Keratinocyte (primary cell): ENCODE measurements at places on chromosomes 12 and 14. TPM values are rescaled to one million over a fixed set of nuclear protein-coding genes. Genes with fewer than 3 reads are reported as not detected.
A peak's percentile ranks its signal among the peaks of the same experiment; 100 is the strongest.

The STXBP6 gene
- 0.63 to 1.4 TPM (median 0.94 TPM) in 3 replicates for polyA plus RNA-seq

The HOXC13 gene
- polyA plus RNA-seq = 4.8 to 5.6 TPM (median 5.2 TPM) in 3 replicates

The ACOT6 gene
- not detected in 3 replicates for polyA plus RNA-seq

The TRIM9 gene
- 0.03 to 0.09 TPM (median 0.04 TPM) in 3 replicates for polyA plus RNA-seq

GRCh38 chr14:93033983-93034670, 81.6 kb downstream of the ITPK1 start:
- H3K36me3 ChIP-seq = peaks cover 3% of the 10 kb centered on the region
- no peaks in the 10 kb centered on the region for H3K27me3 ChIP-seq
- no peak for DNase-seq
- H3K4me3 ChIP-seq = no peak overlapping the region
- H3K4me1 ChIP-seq = peaks cover 48% of the 10 kb centered on the region

DNA sequence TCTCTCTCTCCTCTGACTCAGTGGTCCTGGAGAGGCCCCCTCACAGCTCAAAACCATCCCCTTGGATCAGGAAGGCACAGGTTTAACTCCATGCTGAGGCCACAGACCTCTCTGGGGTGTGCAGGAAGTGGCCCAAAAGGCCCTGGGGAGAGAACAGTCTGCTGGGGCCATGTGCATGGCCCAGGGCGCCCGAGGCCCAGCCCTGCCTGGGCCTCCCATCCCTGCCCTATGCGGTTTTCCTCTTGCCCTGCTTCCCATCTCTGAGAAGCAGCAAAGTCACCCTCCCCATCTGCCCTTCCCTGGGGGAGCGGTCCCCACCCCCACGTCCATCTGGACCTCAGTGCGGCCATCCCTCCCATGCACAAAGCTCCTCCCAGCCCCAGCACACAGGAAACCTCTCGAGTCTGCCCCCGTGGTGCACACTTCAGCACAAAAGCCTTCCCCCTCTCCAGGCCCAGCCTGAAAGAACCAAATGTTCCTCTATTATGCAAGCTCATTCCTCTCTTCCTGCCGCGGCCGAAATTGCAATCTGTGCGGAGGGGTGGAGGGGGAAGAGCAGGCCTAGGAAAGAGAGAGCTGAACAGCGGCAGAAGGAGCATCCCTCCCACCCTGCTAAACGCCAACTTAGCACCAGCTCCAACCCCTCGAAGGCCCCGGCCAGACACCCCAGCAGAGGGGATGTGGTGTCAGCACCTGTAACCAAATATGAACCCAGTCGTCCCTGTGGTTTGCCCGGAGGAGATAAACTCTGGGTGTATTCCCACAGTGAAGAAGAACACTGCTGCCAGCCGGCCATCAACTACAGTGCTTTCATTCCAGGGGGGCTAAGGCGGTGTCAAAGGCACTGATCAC, 108.5 kb downstream of the SCARB1 start:
- H3K4me3 ChIP-seq = no peak overlapping the region
- DNase-seq = no peak
- no peaks in the 10 kb centered on the region for H3K4me1 ChIP-seq
- no peaks in the 10 kb centered on the region for H3K36me3 ChIP-seq
- H3K27ac ChIP-seq = no peak overlapping the region

GRCh38 chr14:90091393-90091792, 29.6 kb downstream of the KCNK13 start:
- DNase-seq = no peak
- H3K27ac ChIP-seq = no peak overlapping the region
- H3K4me3 ChIP-seq = no peak overlapping the region
- H3K36me3 ChIP-seq = no peaks in the 10 kb centered on the region

DNA sequence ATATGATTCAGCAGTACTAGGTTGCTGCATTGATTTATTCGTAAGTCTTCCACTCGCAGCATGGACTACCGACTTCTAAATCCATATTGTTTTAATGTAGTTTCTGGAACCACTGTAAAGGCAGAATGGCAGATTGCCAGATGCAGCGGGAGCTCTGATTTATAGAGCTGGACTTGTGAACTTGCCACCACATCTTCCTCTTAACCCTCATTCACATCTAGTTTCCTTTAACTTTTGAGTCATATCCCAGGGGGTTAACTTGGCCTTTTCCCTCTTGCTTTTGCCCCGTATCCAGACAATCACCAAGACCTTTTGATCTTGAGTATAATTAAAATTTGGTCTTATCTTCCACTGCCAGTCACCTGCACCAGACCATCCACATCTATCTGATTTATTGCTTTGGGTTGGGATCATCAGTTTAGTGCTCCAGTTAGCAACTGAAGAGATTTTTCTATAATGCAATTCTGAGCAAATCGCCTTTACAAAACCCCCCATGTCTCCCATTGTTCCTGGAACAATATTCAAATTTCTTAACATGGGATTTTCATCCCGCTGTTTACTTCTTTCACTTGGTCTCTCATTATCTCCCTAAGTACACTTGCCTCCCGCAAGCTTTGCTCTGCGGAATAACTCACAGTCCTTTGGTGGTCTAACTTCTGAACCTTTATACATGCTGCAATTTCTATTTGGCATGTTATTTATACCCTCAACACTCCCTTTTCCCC, 130.5 kb downstream of the ACSS3 start:
- no peaks in the 10 kb centered on the region for H3K36me3 ChIP-seq
- H3K4me1 ChIP-seq = peaks cover 11% of the 10 kb centered on the region
- H3K27ac ChIP-seq = no peak overlapping the region
- no peak for DNase-seq
- H3K27me3 ChIP-seq = no peaks in the 10 kb centered on the region

GRCh38 chr12:46547421-46548354, 175.1 kb upstream of the SLC38A2 start:
- no peaks in the 10 kb centered on the region for H3K36me3 ChIP-seq
- no peaks in the 10 kb centered on the region for H3K27me3 ChIP-seq
- peaks cover 64% of the 10 kb centered on the region for H3K4me1 ChIP-seq
- H3K27ac ChIP-seq = peak overlapping the region; percentile 99
- H3K4me3 ChIP-seq = no peak overlapping the region

DNA sequence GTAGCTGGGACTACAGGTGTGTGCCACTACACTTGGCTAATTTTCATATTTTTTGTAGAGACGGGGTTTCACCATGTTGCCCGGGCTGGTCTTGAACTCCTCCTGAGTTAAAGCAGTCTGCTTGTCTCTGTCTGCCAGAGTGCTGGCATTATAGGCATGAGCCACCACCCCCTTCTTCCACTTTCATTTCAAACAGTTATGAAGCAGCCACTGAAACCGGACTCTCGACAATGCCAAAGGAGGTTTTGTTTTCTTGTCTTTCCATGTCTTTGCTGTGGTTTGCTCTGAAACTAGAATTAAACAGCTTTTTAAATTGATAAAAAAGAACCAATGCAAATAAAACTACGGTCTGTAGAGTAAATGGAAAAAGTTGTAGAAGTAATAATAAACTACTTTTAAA, 30.4 kb downstream of the RAP1B start:
- no peak overlapping the region for H3K4me3 ChIP-seq
- DNase-seq = no peak
